CD4-positive, alpha-beta T cell treated with Interleukin-1 beta for 1 hour (primary cell): ENCODE measurements at places on chromosomes 7 and 10.

DNA sequence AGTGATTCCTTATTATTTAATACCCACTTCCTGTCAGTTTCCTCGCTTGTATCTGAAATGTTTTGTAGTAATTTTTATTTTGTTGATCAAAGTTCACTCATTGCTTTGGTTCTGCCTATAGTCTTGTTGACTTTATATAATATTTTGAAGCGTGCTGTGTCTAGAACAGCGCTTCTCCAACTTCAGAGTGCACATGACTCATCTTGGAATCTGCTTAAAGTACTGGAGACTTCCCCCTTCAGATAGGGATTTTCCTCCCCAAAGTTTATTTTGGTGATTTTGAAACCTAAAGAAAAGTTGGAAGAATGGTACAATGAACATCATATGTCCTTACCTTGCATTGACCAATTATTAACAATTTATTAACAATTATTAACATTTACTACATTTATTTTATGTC, 5.8 kb downstream of the COMTD1 start:
- no peak for DNase-seq

DNA sequence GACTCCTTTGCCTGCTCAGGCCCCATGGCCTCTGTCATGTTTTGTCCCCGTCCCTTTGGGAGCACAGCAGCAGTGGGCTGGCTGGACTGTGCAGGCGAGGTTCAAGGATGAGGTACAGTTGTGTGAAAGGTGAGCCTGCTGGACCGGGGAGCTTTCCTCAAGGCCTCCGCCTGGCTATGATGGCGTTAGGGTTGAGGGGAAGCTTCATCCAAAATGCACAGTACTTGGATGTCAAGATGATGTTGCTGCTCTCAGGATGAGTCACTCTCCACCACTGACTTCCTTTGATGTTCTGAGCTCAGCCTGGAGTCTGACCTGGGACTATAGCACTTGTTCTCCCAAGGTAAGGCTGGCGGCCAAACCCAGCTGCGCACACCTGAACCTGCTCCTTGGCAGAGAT, 152.7 kb upstream of the SHH start:
- no peak for DNase-seq

- no peak for DNase-seq
These were observed 7.6 kb upstream of the FAM180A start for GRCh38 chr7:135756191-135756590.

- DNase-seq: no peak
These were observed 372.4 kb upstream of the VWC2 start for GRCh38 chr7:49400891-49401550.

DNA sequence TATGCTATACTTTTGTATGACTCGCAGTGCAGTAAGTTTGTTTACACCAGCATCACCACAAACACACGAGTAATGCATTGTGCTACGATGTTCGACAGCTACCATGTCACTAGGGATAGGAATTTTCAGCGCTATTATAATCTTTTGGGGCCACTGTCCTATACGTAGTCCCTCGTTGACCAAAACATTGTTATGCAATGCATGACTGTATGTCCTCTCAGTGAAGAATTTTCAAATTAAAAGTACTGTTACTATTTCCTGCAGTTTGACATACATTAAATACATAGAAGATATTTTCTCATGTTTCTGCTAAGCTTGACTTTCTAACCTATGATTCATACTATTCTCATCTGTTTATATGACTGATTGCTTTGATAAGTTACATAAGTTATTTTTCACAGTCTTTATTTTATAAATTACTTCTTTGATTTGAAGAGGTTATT, 203.6 kb downstream of the VTI1A start:
- no peak for DNase-seq
